ENCODE measurements at places on chromosomes 1 and 21. TPM values are rescaled to one million over a fixed set of nuclear protein-coding genes. Genes with fewer than 3 reads are reported as not detected.

BEST4 gene
- 0.77 TPM for total RNA-seq

ZSCAN20 gene
- 2.0 TPM for total RNA-seq

GRCh38 chr1:160410406-160411005 lies 10.1 kb downstream of the VANGL2 start:
- no peak overlapping the region for H3K27ac ChIP-seq

GRCh38 chr1:150780510-150780909 lies 14.9 kb upstream of the CTSS start:
- DNase-seq = no peak
- H3K4me3 ChIP-seq = no peak overlapping the region
- H3K27ac ChIP-seq = no peak overlapping the region
- no peaks in the 10 kb centered on the region for H3K27me3 ChIP-seq

- H3K4me1 ChIP-seq = peaks cover 72% of the 10 kb centered on the region
- H3K36me3 ChIP-seq = peaks cover 49% of the 10 kb centered on the region
- peak; percentile 78 for DNase-seq
Observed at GRCh38 chr1:92538413-92539061, 51.8 kb upstream of the GFI1 start.

DNA sequence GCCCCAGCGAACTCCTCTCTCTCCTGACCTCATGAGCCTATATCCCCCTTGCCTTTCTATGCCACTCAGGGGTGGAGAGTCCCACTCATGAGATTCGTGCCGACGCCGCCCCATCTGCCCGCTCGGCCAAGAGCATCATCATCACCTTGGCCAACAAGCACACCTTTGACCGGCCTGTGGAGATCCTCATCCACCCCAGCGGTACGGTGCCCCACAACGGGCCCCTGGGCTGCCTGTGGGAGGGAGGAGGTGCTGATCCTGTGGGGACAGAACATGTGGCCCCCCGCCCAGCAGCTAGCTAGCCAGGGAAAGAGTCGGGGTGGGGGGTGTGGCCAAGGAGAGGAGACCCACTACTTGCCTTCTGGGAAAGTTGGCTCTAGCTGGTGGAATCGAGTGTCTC lies 27.8 kb downstream of the VWA5B1 start:
- H3K27ac ChIP-seq = no peak overlapping the region
- H3K36me3 ChIP-seq = no peaks in the 10 kb centered on the region
- H3K4me1 ChIP-seq = peaks cover 23% of the 10 kb centered on the region
- H3K27me3 ChIP-seq = peaks cover 20% of the 10 kb centered on the region
- no peak for DNase-seq

- no peaks in the 10 kb centered on the region for H3K36me3 ChIP-seq
- H3K4me1 ChIP-seq = peaks cover 6% of the 10 kb centered on the region
- H3K27me3 ChIP-seq = peaks cover 8% of the 10 kb centered on the region
- H3K4me3 ChIP-seq = no peak overlapping the region
- H3K27ac ChIP-seq = no peak overlapping the region
- no peak for DNase-seq
Observed at GRCh38 chr21:36122977-36123376, 11.9 kb upstream of the CBR3 start.

GRCh38 chr1:246860401-246860800 lies 71.3 kb downstream of the AHCTF1 start:
- H3K27ac ChIP-seq = no peak overlapping the region
- H3K4me1 ChIP-seq = no peaks in the 10 kb centered on the region
- no peak for DNase-seq
- peaks cover 44% of the 10 kb centered on the region for H3K36me3 ChIP-seq
- no peak overlapping the region for H3K4me3 ChIP-seq

DNA sequence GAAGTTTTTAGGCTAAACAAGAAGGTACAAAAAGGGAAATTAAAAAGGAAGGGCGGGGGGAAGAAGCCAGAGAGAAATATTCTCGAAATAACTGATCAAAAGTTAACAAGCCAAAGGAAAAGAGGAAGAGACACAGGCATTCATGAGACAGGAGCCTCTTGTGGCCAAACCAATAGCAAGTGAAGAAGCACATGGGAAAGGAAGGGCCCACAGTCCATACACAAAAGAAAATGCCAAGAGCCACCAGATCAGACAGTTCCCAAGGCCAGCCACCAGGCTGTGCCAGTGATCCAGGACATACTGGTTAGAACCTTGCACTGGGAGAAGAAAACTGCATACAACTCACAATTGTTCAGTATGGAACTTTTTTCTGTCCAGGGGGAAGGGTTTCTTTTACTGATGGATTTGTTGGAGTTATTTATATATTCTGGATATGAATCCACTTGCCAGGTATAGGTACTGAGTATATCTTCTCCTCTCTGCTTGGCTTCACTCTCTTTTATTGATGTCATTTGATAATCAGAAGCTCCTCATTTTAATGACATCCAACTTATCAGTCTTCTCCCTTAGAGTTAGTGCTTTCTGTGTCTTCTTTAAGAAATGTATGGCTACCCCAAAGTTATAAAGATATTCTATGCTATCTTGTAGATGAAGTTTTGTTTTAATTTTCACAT lies 76.8 kb downstream of the CD46 start:
- H3K4me1 ChIP-seq = peaks cover 84% of the 10 kb centered on the region
- DNase-seq = peak; percentile 87
- peak overlapping the region; percentile 5 for H3K4me3 ChIP-seq
- H3K36me3 ChIP-seq = peaks cover 16% of the 10 kb centered on the region
- H3K27ac ChIP-seq = peak overlapping the region; percentile 74
